ENCODE measurements at places on chromosomes 7 and 10.

DNA sequence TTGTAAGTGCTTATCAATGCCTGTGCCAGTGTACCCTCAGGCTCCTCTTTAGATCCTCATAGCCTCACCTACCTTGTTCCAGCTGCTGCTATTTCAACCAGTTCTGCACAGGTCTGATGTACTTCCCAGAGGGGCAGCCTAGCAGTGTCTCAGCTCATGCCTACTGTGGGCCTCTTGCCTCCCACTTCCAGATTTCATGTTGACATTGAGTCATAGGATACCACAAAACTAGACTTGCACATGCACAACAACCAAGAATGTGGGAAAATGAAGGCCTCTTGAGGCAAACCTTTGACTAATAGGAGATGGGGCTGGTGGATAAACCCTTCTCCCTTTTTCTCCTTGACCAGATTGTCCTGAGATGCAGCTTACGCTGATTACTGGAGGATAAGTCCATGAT, 31.0 kb downstream of the PON3 start:
- no peak for DNase-seq

DNA sequence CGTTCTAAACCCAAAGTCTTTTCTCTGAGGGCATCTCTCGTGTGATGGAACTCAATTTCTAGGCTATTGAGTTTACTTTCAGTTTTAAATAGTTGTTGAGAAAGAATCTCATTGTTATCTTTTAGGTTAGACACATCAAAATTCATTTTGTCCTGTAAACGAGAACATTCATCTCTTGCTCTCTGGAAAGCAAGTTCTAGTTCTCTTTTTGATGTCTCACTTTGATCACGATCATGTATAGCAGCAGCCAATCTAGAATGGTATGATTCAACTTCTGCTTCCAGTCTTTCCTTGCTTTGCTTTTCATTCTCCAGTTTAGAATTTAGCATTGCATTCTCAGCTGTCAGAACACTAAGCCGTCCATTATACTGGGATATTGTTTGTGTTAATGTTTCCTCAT, 65.1 kb downstream of the ANKRD26 start:
- no peak for DNase-seq

- no peak for DNase-seq
Observed at GRCh38 chr7:110762546-110763225, 328.2 kb upstream of the LRRN3 start.

GRCh38 chr7:132118641-132119040, 457.6 kb downstream of the PLXNA4 start:
- DNase-seq: no peak

DNA sequence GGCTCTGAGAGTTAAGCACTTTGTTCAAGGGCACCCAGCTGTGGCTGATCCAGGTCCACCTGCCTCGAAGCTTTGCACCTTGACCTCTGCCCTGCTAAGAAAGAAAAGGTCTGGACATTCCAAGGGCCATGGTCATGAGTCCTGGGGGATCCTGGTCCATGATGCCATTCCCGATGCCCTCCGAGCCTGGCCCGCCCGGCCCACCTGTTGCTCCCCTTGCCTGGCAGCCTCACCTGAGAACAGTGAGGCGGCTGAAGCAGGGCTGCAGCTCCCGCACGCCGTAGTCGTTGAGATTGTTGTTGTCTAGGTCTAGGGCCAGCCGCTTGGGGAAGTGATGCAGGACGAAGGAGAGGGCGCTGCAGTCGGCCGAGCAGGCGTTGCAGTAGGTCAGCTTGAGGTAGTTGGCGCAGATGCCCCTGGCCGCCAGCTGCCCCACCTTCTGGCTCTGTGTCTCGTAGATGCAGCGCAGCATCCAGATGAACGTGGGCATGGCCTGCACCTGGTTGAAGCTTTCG, 27.5 kb downstream of the NOD1 start:
- DNase-seq: no peak

GRCh38 chr7:37961251-37961650, 40.8 kb downstream of the EPDR1 start:
- DNase-seq: no peak

DNA sequence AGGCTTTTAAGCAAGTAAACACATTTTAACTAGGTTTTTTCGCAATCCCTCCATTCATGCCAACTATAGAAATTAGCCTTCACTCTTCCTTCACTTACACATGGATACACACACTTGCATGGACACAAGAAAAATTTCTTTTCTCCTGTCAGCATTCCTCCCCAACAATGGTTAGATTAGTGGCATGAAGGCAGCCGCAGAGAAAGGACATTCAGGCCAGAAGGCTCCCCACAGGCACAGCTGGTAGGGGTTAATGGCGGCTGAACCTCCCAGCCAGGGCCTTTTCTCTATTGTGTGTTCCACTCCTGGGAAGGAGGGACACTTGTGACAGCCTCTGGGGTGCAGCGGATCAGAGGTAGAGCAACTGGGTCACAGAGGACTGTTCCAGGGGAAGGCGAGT, 255.0 kb upstream of the SP8 start:
- DNase-seq: no peak

DNA sequence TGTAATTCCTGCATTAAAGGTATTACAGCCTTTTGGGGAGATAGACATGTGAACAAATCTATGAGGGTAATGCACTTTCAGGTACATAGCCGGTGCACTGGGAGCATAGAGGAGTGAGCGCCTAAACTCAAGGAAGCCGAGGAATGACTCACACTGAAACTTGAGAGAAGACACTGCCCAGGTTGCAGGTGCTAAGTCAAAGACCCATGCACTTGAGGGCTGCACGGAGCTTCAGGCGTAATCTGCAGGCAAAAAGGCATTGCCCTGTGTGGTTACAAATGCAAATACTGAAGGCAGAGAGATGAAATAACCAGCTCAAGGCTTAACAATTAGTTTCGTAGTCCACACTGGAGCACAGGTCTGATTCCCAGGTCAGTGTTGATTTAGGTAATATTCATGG, 51.0 kb upstream of the OSBPL3 start:
- DNase-seq: no peak

GRCh38 chr7:158684329-158684728, 20.3 kb downstream of the NCAPG2 start:
- peak; percentile 71 for DNase-seq

Measured in fibroblast of skin of abdomen (primary cell).